Naive thymus-derived CD8-positive, alpha-beta T cell (primary cell): ENCODE measurements at places on chromosomes 5 and 9. TPM values are rescaled to one million over a fixed set of nuclear protein-coding genes. Genes with fewer than 3 reads are reported as not detected.

DNA sequence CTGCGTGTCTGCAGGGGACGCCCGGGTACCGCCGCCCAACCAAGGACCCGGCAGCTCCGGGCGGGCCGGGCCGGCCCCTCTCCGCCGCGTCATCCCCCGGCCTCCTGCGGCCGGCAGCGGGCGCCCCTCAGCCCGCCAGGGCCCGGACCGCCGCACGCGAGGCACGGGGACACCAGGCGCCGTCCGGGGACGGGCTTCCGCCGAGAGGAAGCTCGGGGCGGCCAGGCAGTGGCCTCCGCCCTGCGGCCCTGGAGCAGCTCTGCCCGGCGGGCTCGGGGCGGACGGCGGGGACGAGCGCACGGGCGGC lies 373 bp downstream of the FBXW5 start:
- DNase-seq: no peak

- DNase-seq: no peak
Observed at GRCh38 chr5:172007175-172008110, 1.0 kb upstream of the FBXW11 start.

GRCh38 chr5:123132316-123132715 lies 43.3 kb downstream of the PRDM6 start:
- DNase-seq: no peak

DNA sequence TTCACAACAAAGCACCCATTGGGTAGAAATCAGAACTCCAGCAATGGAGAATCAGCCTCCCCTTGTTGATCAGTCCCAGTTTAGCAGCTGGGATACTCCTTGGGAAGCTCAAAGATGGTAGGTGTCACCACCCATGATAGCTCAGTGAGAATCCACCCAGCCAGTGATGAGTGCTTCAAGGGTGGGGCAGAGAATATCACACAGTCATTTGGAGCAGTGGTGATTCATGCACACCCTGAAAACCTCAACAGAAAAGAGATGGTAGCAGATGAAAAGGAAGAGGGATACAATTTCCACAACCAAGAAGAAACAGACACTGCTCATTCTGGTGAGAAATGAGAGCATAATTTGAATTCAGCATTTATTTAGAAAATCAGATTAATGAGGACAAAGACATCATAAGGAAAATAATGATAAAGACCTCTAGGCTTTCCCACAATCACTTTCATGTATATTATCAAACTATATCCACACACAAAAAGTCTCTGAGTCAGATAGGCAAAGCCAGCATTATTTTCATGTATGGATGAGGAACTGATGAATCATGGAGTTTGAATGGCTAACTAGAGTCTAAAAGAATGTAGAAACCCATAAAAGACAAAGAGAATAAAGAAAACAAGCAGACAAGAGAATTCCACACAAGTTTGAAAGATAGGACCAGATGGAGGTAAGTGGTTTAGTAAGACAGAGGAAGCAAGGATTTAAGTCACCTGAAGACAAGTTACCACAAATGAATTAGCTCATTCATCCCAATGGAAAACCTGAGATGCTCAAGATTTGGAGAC lies 82.9 kb downstream of the FEM1C start:
- DNase-seq: no peak

The PCAT7 gene
- not detected for total RNA-seq

DNA sequence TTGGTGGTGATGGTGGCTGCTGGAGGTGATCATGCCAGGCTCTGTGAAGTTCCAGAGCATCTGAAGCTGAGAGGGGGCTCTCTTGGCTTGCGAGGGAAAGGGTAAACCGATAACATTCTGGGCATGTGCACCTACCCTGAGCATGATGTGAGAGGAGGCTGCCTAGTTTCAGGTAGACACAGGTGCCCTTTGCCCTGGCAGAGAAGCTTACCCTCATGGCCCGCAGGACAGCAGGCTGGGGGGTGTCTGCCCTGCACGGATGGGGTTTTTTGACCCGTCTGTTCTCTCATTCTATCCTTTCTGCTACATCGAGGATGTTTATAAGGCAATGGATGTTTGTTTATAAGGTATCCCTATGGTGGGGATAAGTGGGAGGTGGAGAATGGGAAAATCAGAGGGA lies 132.9 kb downstream of the WDR41 start:
- DNase-seq: no peak
